ENCODE measurements at places on chromosomes 6 and 20.
A peak's percentile ranks its signal among the peaks of the same experiment; 100 is the strongest.

GRCh38 chr6:42104095-42104803, 38.2 kb downstream of the C6orf132 start:
- DNase-seq: no peak

GRCh38 chr6:114267897-114268296, 74.9 kb downstream of the HS3ST5 start:
- no peak for DNase-seq

GRCh38 chr6:7761051-7761450, 35.2 kb downstream of the BMP6 start:
- no peak for DNase-seq

- DNase-seq: no peak
Observed at GRCh38 chr6:143515061-143515760, 3.7 kb upstream of the FUCA2 start.

GRCh38 chr6:166686317-166686716, 59.3 kb upstream of the RPS6KA2 start:
- no peak for DNase-seq

DNA sequence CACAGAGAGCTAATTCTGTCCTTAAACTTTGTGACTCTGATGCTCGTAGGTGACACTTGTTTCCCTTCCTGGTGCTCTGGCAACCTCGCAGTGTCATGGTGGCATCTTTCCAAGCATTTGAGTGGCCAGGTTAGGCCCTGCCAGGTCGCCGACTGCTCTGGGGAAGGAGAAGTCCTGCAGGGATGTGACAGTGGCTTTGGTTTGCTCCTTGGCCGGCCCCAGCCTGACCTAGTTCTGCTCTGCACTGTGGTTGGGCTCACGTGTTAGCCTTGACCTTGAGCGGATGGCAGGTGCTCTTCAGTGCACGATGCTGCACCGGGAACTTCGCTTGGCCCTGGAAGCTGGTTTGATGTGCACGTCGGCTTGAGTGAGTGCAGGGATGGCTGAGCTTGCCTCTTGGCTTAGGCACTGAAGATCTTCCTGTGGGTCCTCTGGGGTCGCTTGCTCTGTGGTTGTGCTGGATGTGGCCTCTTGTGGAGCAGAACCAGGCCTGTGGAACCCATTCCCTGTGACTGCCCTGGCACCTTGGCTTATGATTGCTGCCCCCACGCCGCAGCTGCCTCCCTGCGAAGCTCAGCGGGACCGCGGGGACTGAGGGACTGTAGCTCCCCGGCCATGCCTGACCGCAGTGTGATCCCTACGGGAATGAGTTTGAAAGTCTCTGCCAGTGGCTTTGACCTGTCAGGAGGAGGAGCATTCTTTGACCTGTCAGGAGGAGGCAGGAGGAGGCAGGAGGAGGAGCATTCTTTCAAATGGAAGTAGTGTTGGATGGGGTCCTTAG, 8.7 kb downstream of the OSBPL2 start:
- DNase-seq: peak; percentile 29

- DNase-seq: no peak
Observed at GRCh38 chr6:136524936-136525413, 25.2 kb downstream of the MAP7 start.

DNA sequence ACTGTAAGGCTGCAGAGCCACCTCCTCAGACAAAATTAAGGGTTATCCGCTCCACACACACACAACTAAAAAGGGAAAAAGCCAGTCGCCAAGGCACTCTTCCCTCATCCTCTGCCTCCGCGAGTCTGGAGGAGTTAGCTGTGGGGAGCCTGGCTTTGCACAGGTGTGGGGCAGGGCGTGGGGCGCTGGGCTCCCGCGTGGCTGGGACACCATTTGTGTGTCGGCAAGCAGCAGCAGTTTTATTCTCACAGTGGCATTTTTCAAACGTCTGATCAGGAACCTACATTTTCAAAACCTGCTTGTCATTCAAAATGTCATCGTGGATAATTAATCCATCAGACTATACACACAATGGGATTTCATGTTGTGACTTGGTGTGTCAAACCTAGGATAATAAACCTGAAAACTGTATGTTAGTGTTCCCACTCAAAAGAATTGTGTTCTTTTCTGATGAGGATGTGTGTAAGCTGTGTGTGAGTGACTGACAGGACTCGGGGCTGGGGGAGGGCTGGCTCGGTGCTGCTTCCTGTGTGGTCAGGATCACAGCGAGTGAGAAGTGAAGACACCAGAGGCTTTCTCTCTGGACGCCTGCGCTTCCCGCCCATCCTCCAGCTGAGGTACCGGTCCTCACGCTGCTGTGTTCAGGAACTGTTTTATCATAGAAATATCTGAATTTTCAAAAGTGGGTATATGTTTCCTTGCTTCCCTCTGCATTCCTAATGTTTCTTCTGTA, 83.1 kb downstream of the IRF4 start:
- DNase-seq: no peak

DNA sequence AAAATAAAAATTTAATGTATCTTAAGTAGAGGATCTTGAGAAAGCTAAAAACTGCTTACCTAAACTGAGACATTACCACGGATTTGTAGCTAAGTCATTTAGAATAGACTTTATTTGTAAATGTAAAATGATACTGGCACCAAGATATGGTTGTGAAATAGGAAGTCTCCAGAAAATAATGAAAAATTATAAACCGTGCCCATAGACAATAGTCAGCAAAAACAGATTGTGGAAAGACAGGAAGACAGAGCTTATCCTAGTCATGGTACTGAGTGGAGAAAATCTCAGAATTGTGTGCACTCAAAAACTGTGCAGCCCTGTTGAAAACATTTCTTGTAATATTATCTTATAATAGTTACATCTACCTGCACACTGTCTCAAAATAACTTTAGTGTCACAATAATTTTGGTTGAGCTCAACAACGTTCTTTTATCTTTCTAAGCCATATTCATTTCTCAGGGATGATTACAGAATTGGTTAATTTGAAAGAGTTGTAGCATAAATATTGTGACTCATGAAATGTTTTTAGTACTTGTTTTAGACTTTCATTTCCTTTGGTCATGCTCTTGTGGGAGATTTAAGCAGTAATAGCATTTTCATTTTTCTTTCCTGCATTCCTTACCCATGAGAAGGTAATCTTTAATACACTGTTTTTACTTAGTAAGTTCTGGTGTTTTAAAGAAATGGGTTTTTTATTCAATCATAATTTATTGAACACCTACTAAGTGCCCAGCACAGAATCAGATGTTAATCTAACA, 174.5 kb downstream of the SOX4 start:
- no peak for DNase-seq

DNA sequence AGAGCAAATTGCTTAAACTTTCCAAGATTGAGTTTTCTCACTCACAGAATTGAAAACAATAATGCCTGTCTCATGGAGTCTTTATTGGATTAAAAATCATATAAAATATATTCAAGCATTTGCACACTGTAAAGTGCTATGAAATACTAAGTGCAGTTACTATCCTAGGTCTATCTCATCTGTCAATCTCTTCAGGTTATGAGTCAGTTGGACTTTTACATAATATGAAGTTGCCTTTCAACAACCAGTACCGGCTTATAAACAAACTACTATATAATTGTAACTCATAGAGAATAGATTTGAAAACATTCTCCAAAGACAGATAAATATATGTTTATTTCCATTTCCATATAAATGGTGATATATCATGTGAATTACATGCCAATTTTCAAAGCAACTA, 20.4 kb upstream of the GSTA4 start:
- DNase-seq: no peak

- DNase-seq: peak; percentile 43
Observed at GRCh38 chr20:47748823-47749222, 36.5 kb downstream of the SULF2 start.

GRCh38 chr20:44543358-44543757, 21.5 kb upstream of the SERINC3 start:
- no peak for DNase-seq

DNA sequence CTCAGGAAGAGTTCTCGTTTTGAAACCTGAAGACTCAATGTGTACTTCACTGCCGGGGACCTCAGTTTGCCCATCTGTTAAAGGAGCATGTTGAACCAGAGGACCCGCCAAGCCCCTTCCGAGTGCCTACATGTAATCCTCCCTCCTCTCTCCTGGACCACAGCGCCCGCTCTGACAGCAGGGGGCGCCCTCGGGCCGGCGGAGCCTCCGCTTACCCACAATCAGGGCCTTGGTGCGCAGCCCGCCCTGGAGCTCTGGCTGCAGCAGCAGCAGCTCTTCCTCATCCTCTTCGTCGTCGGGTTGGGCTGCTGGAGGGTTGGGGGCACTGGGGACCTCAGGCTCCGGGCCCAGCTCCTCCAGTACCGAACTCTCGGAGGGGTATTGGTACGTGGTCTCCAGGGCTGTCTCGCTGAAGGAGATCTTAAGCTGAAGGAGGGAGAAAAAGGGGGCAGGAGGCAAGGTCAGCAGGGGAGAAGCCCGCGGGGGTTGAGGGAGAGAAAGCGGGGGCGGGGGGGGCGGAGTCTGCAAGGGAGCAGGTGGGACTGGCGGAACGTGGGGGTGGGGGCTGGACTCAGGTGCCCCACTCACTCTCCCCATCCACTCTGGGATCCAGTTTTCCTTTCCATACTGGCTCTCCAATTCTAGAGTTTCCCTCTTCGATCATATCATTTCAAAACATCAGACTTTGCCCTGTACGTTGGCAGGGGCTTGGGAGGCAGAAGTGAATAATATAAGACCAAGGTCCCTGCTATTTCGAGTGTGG, 6.3 kb upstream of the DHX16 start:
- DNase-seq: peak; percentile 62

GRCh38 chr20:46934746-46935287, 40.2 kb downstream of the EYA2 start:
- no peak for DNase-seq

- no peak for DNase-seq
Observed at GRCh38 chr20:62523473-62524203, 47.8 kb upstream of the GATA5 start.

- no peak for DNase-seq
Observed at GRCh38 chr6:14671261-14671681, 553.7 kb downstream of the CD83 start.

GRCh38 chr6:99871641-99872040, 122.4 kb downstream of the MCHR2 start:
- DNase-seq: no peak

DNA sequence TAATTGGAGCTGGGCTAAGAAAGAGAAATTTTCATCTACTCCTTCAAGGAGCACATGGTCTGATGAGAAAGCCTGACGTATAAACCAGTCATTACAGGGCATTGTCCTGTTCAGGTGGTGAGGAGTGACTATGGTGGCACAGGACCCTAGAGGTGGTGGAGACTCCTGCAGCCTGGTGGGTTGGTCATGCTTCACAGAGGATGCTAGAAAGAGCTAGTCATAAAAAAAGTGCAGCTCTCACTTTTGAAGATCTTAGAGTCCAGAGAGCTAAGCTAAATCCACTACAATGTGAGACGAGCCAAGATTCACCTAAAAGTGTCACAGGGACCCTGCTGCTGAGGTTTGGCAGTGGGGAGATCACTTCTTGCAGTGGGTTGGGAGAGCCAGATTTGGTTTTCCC, 9.8 kb upstream of the ZNF831 start:
- no peak for DNase-seq

DNA sequence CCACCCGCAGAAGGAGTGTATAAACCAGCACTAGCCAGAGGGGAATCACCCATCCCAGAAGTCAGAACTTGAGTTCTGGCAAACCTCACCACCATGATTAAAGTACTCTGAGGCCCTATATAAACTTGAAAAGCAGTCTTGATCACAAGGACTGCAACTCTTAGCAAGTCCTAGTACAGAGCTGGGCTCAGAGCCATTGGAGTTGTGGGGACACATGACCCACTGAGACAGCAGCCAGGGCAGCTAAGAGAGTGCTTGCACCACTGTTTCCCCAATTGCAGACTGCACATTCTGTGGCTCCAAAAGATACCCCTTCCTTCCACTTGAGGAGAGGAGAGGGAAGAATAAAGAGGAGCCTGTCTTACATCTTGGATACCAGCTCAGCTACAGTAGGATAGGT, 4.7 kb upstream of the MCM9 start:
- no peak for DNase-seq

- DNase-seq: no peak
Observed at GRCh38 chr20:49866051-49866450, 49.3 kb downstream of the SPATA2 start.

DNA sequence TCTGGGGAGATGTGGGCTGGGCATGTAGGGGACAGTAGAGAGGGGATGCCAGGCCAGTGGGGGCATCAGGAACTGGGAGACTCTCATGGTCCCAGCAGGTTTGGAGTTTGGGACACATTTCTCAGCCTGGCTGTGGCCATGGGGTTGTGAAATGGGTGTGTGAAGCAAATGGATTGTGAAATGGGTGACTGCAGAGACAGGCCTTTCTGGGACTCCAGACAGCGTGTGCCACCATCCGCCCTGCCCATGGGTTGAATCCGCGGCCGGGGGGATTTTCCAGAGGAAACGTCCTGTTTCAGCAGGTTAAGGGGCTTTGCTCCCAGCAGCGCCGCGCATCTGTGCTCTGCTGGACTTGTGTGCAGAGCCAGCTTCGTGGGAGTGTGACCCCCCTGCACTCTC, 3.7 kb upstream of the PMEPA1 start:
- DNase-seq: no peak

GRCh38 chr6:53543359-53544216, 1.3 kb downstream of the GCLC start:
- no peak for DNase-seq

- DNase-seq: peak; percentile 98
Observed at GRCh38 chr6:14066782-14067406, 50.7 kb upstream of the CD83 start.

- no peak for DNase-seq
Observed at GRCh38 chr6:6379573-6379972, 59.1 kb upstream of the F13A1 start.

DNA sequence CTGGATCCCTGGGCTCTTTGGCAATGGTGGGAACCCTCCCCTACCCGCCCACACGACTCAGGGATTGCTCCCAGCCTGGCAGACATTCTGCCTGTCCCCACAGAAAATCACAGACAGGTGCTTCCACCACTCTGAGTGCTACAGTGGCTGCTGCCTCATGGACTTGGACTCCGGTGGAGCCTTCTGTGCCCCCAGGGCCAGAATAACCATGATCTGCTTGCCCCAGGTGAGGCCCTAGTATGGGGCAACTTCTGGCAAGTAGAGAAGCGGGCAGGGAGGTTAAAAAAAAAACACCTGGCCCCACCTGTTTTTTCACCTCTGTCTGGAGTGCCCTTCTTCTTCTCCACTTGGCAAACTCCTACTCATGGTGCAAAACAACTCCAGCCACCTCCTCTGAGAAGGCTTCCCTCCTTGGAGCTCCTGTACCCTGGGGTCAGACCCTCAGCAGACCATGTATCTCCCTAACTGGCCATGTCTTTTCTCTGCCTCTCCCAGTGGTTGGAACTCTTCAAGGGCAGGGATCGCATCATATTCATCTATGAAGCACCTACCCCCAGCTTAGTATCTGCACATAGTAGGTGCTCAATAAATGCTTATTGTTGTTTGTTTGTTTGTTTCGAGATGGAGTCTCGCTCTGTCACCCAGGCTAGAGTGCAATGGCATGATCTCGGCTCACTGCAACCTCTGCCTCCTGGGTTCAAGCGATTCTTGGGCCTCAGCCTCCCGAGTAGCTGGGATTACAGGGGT, 1.1 kb downstream of the CLPSL2 start:
- no peak for DNase-seq

DNA sequence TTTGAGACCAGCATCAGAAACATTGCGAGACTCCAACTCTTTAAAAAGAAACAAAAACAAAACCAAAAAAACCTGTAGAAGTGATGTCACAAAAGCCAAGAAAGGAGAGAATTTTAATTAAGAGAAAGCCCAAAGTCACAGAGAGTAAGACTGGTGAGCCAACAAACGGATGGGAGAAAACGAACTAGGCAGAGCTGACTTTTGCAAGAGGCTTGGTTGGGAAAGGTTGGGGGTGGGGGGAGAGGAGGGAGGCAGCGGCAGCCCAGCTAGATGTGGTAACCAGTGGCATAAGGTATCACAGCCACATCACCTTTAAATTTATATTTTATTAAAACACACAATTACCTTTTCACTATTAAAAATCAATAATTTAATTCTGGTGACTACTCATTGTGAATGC, 23.5 kb downstream of the NOL7 start:
- DNase-seq: no peak
